ENCODE measurements at places on chromosomes 13 and 19.

DNA sequence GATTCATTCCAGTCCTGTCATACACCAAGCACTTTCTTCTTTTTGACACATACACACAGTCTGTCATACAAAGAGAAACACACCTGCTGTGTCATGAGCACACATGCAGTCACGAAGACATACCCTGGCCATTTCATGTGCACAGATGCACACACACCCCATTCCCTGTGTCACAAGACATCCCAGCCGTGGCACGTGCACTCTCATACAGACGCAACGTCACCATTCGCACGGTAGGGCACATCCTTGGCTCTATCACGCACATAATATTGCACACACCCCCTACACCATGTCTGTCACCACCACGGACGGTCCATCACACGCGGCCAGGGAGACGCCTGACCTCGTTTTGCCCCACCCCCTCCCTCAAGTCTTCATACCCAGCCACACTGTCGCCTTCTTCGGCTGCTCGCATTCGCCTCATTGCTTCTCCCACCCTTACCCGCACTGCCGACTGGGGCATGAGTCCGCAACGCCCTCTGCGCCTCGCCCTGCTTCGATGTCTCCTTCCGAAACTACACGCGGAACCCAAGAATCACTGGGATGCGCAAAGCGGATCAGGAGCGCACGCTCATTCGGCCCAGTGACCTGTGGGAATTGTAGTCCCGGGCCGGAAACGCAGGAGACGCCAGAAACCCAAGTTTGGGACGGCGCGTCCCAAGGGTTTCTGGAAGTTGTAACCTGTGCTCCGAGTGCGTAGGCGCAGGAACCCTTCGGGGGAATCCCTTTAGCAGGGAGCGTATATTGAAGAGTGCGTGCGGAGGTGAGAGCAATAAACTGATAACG lies 6.8 kb upstream of the ZNF283 start:
- peak; percentile 43 for DNase-seq

DNA sequence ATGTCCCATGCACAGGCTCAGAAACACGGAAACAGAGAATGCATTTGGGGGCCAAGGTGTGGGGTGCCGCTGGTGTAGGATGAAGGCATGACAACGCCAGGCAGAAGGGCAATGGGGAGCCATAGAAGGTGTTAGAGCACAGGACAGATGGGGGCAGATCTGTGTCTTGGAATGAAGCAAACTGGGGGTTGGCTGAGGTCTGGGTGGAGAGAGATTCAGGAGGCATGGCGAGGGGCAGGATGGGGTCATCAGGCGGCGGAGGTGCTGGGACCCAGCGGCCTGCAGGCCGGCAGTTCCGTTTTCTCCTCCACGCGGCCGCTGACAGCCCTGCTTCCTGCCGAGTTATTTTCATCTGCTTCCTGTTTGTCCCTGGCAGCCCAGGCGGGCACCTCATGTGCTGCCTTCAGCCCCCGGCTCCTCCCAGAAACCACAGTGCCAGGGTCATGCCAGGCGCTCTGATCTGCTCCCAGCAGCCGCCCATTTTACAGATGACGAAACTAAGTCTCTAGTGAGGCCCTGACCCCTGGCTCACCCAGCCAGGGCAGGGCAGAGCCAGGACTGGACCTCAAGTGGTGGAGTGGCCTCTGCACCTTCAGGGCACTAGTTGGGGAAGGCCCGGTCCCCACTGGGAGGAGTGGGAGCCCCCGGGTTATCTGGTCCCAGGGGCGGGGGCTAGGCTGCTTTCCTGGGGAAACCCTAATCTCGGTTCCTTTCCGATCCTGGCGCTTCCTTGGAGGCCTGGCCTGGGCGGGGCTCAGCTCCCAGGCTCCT lies 2.2 kb downstream of the ARHGAP45 start:
- no peak for DNase-seq

DNA sequence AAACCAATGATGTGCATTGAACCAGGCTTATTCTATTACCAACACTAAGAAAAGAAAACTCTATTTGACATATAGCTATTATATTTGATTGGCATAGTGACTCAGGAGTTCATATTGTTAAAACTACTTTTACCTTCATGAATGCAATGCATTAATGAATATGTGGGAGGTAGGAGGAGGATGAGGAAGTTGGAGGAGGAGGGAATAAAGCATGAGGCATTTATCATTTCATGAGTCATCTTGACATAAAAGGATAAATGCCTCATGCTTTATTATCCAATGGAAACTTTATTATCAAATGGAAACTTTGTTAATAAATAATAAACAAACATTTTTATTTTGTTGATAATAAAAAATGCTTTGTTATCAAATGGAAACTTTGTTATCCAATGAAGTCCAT lies 116.5 kb downstream of the SPRY2 start:
- no peak for DNase-seq

DNA sequence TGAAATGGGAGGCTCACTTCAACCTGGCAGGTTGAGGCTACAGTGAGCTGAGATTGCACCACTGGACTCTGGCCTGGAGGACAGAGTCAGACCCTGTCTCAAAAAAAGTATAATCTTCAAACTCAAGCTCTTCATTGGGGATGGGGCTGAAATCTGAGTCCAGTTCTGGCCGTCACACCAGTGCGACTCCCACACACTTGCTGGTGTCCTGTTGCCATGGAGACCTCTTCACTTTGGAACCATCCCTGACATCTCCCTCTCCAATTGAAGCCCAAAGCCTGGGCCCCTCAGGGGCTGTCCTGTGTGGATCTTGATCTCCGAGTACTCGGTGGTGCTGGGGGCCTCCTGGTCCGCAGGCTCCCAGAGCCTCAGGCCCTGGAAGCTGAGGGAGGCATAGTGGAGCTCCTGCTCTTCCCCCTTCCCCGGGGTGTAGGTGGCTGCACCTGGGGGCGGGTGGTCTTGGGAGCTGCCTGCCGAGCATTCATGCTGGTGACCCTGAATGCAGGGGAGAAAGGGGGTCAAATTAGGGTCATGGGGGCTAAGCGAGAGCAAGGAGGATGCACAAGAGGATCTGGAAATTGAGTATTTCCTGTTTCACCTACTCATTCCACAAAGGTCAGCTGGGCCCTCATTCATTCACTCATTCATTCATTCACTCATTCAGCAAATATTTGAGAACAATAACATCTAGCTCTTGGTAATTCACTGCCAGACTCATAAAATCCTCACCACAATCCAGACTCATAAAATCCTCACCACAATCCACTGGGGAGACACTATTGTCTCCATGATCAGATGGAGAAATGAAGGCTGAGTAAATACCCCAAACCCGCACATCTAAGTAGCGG lies 11.0 kb downstream of the SIGLEC11 start:
- no peak for DNase-seq

GRCh38 chr19:3508771-3509535 lies 2.8 kb downstream of the FZR1 start:
- no peak for DNase-seq

GRCh38 chr13:78102121-78102677 lies 183.6 kb upstream of the EDNRB start:
- peak; percentile 84 for DNase-seq

DNA sequence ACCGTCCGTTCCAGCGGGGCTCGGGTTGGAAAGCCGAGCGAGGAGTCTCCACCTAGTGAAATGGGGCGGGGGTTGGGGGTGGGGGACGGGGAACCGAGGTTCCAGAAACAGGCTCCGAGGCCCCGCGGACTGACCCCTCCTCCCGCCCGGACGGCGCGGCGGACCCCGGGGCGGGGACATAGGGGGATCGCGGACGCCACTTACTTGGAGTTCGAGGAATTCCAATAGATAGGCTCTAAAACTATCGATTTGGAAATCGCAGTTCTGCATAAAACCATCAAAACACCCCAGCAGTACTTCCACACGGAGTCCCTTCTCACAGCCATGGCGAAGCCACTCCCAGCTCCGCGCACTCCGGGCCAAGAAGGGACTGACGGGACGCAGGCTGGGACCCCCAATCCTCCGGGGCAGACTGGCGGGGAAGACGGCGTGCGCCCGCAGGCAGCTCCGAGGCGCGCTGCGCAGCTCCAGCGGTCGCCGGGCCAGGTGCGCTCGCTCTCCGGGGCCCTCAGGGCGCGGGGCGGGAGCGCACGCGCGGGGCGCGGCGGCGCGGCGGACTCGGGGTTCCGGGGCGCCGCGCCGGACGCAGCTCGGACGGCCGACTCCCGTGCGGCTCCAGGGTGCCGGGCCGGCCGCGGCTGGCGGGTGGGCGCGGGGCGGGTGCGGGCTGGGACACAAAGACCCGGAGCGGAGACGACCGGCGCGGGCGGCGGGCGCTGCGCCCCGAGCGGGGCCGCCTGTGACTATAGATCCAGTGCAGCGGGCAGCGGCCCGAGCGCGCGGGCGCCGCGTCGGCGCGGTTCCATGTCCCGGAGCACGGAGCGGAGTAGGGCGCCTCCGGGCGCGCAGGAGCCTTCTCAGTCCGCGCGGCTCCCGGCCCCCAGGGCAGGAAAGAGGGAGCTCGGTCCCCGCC lies 567 bp downstream of the EFNB2 start:
- peak; percentile 20 for DNase-seq

DNA sequence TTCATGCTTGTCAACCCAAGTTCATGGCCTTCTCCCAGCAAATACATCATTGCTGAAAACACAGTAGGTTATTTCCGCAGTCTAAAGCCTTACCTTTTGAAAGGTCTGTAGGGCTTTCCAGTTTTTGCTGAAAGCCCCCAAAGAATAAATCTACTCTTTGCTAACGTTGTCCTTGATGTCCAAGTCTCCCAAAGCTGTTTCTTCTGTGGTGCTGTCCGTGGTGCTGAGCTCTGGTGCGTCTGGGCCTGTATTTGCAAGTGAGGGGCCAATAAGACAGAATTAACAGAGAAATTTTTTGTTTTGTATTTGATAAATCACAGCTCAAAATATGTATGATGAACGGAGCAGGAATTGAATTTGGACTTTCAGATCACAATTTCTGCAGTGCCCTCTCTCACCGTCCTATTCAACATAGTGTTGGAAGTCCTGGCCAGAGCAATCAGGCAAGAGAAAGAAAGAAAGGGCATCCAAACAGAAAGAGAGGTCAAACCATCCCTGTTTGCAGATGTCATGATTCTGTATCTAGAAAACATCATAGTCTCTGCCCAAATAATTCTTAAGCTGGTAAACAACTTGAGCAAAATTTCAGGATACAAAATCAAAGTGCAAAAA lies 9.8 kb upstream of the LGALS16 start:
- DNase-seq: peak; percentile 2

DNA sequence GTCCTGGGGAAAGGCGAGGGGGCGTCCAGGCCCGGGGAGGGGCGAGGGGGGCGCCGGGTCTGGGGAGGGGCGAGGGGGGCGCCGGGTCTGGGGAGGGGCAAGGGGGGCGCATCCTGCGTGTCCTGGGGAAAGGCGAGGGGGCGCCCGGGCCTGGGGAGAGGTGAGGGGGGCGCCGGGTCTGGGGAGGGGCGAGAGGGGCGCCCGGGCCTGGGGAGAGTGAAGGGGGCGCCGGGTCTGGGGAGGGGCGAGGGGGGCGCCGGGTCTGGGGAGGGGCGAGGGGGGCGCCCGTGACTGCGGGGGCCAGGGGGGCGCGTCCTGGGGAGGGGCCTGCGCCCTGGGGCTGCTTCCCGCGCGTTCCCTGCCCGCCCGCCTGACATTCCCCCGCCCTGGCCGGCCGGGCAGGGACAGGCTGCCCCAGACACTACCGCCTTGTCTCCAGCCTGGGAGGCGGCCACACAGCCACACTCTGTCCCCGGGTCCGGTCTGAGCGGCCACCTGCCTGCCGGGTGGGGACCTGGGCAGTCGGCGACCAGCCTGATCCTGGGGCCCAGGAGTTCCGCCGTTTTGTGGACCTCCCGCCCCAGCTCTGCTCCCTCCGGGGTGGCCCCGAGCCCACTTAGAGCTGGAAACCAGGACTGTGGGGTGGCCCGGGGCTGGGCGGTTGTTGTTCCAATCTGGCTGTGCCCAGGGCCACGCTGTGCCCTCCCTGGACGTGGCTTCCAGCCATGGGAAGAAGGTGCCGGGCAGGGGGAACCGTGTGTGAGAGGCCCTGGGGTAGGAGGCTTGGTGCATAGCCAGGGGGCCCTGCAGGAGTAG lies 11.8 kb downstream of the PALM start:
- no peak for DNase-seq

GRCh38 chr13:93625536-93625935 lies 398.9 kb downstream of the GPC6 start:
- no peak for DNase-seq

DNA sequence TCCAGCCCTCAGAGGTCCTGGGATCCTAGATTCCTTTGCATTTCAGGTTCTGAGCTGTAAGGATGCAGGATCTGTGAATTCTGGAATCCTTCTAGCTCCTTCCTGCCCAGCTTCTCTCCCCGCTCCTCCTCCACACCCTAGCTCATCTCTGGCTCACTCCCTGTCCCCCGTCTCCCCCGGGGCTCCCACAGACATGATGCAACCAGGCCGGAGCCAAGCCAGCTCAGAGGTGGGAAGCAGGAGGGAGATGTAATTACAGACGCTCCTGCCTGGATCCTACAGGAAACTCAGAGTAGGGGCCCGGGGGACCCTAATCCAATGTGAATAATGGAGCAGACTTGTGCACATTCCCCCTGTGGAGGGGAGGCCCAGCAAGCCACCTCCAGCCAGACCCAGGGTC lies 4.5 kb downstream of the GNG8 start:
- DNase-seq: peak; percentile 71

- peak; percentile 48 for DNase-seq
These were observed 18.9 kb downstream of the PAK4 start for GRCh38 chr19:39144290-39145071.

DNA sequence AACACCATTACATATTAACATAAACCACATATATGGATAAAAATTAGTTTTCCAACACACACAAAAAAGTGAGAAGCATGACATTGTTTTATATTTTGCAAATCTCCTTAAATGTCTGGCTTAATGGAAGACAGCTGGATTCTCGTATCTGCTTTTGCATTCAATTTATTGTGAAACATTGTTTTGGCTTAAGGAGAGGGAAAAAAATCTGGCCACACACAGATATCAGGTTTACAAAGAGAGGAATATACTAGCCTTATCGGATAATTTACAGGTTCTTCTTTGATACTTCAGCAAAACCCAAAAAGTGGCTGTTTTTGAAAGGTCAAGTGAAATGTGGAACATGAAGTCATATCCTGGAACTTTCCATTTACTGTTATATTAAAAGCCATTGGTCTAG lies 523.5 kb upstream of the ARGLU1 start:
- peak; percentile 23 for DNase-seq

GRCh38 chr13:52845766-52846566 lies 2.5 kb downstream of the PCDH8 start:
- no peak for DNase-seq

- DNase-seq: peak; percentile 31
These were observed 2.9 kb downstream of the KLF2 start for GRCh38 chr19:16327501-16327900.

GRCh38 chr13:65460136-65460535 lies 1770.0 kb downstream of the PCDH9 start:
- DNase-seq: peak; percentile 1

GRCh38 chr13:95226050-95226449 lies 75.2 kb downstream of the ABCC4 start:
- no peak for DNase-seq

GRCh38 chr13:108033800-108034707 lies 181.3 kb downstream of the LIG4 start:
- no peak for DNase-seq

- DNase-seq: no peak
These were observed 75.5 kb downstream of the COL4A1 start for GRCh38 chr13:110231348-110232047.

- DNase-seq: peak; percentile 16
These were observed 54.3 kb downstream of the MICU2 start for GRCh38 chr13:21549633-21550032.

GRCh38 chr19:4707956-4708650 lies 15.5 kb downstream of the DPP9 start:
- DNase-seq: peak; percentile 45

GRCh38 chr13:34914416-34914815 lies 27.7 kb upstream of the NBEA start:
- no peak for DNase-seq

Data from AG10803 (cell line).